HuH-7 (cell line): ENCODE measurements at places on chromosomes 12 and 14.
A peak's percentile ranks its signal among the peaks of the same experiment; 100 is the strongest.

DNA sequence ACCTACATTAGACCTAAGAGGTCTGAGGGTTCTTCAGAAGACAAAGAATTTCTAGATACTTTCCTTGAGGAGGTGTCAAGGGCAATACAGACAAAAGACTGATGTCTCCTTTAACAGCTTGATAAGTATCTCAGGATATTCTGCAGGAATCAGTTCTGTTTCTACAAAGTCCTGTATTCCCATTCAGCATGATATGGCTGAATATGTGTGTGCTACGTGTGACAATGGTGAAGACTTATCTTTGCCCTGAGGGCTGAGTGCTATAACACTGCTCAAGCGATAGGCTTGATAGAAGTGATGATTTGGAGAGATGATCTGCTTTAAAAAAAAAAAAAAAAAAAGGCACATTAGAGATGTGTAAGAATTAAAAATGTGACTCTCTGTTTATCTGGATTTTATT lies 429.7 kb downstream of the EGLN3 start:
- DNase-seq, result no peak

- DNase-seq, result peak; percentile 31
Observed at GRCh38 chr12:20646239-20646827, 48.8 kb upstream of the SLCO1C1 start.

DNA sequence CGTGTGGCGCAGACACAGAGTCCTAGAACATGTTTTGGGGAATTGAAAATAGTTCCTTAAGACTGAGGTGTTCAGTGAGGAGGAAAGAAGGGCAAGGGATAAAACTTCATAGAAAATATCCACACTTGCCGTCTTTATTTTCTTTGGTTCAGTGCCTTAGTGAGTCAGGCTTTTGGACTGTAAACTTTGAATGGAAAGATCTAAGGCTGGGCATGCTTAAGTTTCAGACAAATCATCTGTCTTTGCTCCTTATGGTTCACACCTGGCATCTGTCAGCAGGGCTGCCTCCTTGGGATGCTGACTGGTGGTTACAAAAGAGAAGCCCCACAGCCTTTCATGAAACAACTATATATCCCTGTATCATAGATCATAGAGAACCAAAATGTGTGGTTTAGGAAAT lies 136.3 kb upstream of the PRICKLE1 start:
- DNase-seq, result no peak

DNA sequence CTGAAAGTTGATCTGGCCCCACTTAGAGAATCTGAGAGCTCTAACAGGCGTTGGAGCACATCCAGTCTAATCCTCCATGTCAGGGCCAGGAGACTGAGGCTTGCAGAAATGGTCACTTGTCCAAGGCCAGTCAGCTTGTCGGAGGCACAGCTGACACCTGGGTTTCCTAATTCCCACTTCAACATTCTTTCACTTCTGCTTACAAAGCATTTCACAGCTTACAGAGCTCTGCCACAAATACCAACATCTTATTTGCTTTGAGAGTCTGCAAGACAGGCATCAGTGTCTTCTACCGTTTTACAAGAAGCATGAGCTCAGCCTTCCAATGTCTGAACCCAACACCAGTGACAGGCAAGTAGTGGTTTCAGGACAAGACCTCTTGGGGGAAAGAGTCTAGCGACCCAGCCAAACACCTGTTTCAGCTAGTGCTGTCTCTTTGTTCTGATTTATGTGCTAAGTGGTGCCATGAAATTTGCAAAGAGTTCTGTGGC lies 31.8 kb downstream of the ISCA2 start:
- DNase-seq, result no peak

- DNase-seq, result no peak
Observed at GRCh38 chr12:104669089-104669721, 212.5 kb downstream of the CHST11 start.
